ENCODE measurements at places on chromosomes 12 and 14.

DNA sequence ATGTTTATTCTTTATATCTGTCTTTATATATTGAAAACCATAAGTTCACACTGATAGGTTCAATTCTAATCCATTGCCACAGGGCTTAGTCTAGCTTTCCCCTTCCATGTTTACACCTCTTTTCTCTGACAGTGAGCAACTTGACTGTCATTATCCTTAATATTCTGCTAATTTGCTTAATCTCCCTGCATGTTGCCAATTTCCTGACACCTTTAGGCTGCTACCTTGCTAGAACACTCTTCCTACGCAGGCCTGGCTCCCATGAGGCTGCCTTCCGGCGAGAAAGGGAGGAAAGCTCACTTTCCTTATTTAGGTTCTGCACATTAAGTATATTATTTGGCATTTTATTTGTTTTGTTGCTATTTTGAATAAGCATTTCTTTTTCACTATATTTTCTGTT is 12.8 kb upstream of the FRS2 start:
- no peak for DNase-seq

GRCh38 chr12:102891756-102892155 is 25.3 kb downstream of the PAH start:
- DNase-seq: no peak

DNA sequence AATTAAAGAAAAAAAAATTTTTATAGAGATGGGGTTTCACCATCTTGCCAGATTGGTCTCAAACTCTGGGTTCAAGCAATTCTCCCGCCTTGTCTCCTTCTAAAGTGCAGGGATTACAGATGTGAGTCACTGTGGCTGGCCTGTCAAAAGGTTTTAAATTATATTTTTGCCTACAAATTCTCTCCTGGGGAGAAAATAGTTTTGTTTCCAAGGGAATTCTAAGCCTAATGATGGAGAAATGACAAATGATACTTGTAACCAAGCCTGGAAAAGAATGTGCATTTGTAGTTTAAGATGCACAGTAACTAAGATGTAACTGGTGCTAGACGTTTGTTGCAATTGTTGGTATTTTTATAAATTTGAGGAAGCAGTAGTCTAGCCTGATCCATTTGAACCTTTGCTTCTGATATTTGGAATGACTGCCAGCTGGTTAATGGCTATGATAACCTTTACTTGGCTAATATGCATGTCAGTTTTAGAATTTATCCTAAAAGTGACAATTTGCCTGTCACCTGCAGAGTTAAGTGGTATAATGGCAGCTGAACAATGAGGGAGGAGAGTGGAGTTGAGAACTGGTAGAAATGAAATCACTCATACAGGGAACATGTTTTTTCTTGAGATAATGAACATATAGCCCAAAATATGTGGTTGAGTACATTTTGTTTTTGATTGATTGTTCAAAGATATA is 148.0 kb downstream of the FUT8 start:
- DNase-seq: no peak

GRCh38 chr12:49276304-49277290 is 11.7 kb downstream of the TUBA1C start:
- no peak for DNase-seq

GRCh38 chr14:99874306-99874705 is 81.1 kb downstream of the EML1 start:
- no peak for DNase-seq

GRCh38 chr14:103071544-103072251 is 12.3 kb upstream of the LBHD2 start:
- no peak for DNase-seq

DNA sequence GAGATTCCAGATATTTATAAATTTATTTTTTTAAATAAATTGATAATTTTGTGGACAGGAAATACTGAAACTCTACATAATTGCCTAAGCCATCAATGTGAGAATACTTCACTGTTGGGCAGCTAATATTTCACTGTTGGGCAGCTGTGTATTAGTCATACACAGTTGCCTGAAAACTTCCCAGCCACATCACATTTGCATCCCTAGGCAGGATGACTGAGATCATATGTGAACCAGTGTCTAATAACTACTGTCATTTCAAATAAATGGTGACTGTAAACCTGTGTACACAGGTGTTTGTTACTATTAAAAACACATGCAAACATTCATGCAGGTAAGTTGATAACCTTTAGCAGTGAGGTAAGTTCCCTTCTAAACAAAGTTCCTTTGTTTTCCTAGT is 43.9 kb downstream of the TMTC3 start:
- no peak for DNase-seq

DNA sequence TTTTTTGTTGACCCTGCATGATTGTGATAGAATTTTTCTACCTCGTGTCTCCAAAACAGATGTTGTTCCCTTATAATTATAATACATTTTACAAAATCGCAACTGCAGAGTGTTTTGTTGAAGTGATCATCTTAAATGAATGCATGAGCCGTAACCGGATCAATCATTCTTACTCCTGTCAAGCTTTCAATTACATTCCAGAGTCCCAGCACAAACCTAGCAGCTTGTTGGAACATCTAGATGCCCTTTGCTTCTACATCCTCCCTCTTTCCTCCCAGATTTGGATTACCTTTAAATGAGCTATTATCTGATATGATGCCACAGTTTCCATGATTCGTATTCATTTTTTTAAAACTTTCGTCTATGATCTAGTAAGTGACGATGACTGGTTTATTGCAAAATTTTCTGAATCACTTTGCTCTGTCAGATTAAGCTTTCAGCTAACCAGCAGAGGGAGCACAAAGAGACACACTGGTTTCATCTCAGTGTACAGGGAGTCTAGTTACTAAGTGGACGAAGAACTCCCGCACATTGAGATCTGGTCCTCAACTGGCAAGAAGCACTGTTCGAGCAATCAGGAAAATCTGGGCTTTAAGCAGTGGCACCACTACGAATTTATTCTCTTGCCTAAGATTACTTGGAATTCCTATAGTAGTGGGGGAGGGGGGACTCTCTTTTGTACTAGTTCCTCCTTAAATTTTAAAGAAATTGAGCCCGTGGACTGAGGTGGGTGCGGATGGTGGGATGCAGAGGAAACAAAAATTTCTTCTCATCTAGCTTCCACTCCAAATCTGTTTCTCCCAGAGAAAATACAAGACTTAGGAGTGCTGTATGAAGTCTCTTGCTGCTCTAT is 40.9 kb downstream of the TSHR start:
- no peak for DNase-seq

GRCh38 chr12:59808317-59808910 is 212.6 kb downstream of the SLC16A7 start:
- DNase-seq: no peak

GRCh38 chr12:65526311-65526710 is 247.8 kb downstream of the MSRB3 start:
- no peak for DNase-seq

DNA sequence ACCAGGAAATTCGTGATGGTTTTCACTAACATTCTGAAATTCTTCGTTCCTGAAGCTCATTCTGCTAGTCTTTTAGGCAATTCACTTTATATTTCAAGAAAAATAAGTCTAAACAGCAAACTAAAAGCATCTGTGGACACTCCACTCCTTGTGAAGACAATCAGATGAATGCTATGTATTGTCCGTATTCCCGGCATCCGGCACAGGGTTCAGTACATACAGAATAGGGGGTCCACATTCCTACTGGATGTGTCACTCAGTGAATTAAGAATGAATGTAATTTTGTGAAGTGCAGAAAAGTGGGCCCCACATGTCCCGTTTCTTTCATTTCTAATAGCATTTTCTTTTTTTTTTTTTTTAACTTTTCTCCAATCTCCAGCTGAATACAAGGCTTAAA is 241.3 kb downstream of the GRIN2B start:
- DNase-seq: no peak

- DNase-seq: no peak
Measured at GRCh38 chr12:49970658-49971057, 2.1 kb upstream of the AQP6 start.

DNA sequence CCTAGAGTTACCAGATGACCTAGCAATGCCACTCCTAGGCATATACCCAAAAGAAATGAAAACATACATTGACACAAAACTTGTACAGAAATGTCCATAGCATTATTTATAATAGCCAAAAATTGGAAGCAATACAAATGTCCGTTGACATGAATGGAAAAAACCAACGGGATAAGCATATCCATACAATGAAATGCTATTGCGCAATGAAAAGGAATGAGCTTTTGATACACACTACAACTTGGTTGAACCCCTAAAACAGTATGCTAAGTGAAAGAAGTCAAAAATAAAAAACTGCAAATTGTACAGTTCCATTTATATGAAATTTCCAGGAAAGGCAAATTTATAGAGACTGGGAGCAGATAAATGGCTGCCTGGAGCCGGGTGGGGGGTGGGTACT is 90.6 kb upstream of the G2E3 start:
- DNase-seq: no peak

- DNase-seq: no peak
Measured at GRCh38 chr12:27221625-27222387, 22.3 kb upstream of the STK38L start.

GRCh38 chr12:111664499-111664898 is 21.3 kb downstream of the BRAP start:
- no peak for DNase-seq

DNA sequence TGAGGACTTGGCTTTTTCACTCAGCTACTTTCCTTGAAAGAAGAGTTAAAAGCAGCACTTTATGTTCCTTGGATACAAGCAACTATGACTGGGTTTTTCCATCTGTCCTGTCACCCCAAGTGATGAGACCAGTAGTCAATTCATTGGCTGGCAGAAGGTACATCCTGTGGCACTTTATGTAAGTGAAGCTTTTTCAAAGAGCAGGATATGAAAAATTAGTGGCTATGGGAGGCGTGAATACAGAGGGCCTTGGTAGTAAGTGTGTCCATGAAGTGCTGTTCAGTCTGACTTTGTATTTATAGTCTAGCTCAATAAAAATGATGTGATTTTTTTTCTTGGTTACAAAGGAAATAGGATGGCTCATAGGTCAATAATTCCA is 68.8 kb downstream of the DRAM1 start:
- no peak for DNase-seq

DNA sequence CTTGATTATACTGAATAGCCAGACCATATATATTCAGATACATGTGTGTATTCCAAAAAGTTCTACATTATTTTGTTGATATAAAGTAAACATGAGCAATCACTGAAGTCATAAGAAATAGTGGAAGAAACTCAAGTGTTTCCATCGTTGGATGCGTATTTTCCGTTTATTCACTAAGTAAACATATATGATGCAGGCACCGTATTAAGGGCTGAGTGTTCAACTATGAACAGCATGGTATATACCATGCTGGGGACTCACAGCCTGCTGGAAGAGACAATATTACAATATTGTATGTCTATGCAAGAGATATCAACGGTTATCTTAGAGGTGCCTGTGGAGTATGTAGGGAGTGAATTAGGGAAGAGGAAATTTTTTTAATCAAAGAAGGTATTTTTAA is 1.2 kb downstream of the PYROXD1 start:
- no peak for DNase-seq

DNA sequence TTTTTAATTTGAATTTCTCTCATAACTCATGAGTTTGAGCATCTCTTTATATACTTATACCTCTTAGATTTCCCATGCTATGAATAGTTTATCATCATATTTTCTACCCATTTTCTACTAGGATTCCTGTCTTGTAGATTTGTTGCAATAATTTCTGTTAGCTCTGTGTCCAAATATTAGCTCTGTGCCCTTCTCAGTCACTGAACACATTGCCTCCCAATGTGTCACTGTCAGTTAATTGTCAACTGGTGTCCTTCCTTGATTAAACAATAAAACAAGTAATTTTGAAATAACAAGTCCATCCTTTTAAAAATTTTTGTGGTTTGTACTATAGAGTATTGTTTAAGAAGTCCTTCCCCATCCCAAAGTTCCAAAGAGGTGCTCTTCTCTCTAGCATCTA is 4.2 kb upstream of the PAH start:
- DNase-seq: no peak

GRCh38 chr12:95553197-95553943 is 2.1 kb upstream of the USP44 start:
- no peak for DNase-seq

DNA sequence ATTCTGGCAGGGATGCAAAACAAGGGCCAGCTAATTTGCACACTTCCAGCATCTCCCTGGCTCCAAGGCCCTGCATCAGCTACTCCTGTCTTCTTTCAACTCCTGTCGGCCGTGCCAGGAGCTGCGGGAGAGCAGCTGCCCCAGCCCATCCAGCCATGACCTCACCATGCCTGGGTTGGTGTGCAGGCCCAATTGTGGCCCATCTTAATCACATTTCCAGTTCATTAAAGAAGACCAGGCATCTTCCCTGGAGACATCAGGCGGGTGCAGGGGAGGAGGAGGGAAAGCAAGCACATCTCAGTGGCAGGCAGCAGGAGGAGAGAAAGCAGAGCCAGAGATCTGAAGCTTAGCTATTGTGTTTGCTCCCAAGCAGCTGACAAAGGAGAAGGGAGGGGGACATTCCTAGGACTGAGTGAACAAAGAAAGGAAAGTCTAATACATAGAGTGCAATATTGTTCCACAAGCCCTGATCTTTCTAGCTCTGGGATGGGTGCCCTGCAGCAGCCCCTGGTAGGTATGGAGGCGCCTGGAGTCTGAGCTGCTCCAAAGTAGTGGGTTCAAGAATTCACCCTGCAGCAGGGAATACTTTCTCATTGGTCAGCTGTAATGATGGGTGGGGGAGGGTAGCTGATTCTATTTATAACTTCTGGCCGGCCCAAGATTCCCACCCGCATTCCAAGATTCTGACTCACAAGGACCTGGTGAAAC is 40.1 kb downstream of the VWF start:
- DNase-seq: no peak

DNA sequence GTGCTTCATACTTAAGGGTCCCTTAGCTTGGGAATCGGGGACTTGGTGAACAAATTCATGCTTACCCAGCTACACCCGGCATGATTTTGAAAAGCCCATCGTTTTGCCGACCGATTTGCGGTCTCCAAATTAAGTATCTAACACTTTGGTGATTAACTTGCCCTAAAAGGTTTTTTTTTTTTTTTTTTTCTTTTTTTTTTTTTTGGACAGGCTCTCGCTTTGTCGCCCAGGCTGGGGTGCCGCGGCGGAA is 843 bp upstream of the HSP90AA1 start:
- DNase-seq: no peak

DNA sequence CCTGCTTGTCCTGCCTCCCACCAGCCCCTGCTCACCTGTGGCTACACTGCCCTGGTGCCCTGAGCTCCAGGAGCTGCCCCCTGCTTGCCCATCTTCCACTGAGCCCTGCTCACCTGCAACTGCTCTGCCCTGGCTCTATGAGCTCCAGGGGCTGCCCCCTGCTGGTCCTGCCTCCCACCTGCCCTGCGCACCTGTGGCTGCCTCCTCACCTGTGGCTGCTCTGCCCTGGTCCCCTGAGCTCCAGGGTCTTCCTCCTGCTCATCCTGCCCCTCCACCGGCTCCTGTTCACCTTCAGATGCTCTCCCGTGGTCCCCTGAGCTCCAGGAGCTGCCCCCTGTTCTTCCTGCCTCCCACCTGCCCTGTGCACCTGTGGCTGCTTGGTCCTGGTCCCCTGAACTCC is 247.6 kb downstream of the TMEM121 start:
- DNase-seq: no peak

- DNase-seq: no peak
Measured at GRCh38 chr14:72830356-72830755, 63.5 kb downstream of the DPF3 start.

GRCh38 chr12:53096089-53096741 is 1.3 kb upstream of the IGFBP6 start:
- DNase-seq: no peak

Data from activated naive CD8-positive, alpha-beta T cell treated with anti-CD3 and anti-CD28 coated beads, Interleukin-2, amount 50 U/mL, for 16 hours (primary cell).